ENCODE measurements at places on chromosomes 13 and 19.

DNA sequence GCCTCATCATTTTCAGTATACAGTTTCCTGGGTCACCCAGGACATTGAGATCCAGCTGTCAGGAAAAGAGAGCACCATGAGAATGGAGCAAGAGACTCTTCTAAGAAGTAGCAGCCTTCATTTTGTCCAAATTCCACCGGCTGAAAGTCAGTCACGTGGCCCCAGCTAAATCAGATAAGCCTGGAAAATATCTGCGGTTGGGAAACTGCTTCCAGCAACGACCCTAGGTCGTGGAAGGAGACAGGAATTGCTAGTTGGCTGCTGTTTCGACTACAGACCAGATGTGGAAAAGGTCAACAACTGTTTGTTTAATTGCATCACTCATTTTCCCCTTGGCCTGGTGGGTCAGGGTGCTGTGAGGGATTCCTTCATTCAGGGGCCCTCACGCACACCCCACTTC is 107.0 kb downstream of the ZNF536 start:
- no peak for DNase-seq

GRCh38 chr19:899336-900042 is 6.2 kb downstream of the RNU6-9 start:
- no peak for DNase-seq

GRCh38 chr19:12792853-12793289 is 1.6 kb downstream of the JUNB start:
- DNase-seq, result no peak

DNA sequence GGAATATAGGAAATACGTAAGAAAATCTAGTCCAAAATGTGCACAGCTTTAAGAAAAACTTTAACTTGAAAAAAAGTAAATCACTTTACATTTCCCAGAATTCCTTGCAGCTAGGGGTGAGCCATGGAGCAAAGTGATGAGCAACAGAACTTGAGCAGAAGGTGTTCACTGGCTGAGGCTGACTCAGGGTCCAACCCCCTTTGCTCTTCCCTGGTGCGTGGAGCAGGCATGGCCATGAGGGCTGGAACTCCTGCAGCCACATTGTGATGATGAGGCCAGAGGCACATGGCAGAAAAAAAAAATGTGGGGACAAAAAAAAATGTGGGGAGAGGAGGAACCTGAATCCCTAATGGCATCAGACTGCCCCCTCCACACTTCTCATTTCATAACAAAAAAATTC is 9.9 kb upstream of the PLA2G4C start:
- DNase-seq, result no peak

- DNase-seq, result no peak
Measured at GRCh38 chr19:29324717-29325116, 111.8 kb upstream of the UQCRFS1 start.

- DNase-seq, result no peak
Measured at GRCh38 chr19:38270587-38271167, 6.3 kb downstream of the SPINT2 start.

- DNase-seq, result no peak
Measured at GRCh38 chr13:109610517-109610916, 175.9 kb downstream of the IRS2 start.

DNA sequence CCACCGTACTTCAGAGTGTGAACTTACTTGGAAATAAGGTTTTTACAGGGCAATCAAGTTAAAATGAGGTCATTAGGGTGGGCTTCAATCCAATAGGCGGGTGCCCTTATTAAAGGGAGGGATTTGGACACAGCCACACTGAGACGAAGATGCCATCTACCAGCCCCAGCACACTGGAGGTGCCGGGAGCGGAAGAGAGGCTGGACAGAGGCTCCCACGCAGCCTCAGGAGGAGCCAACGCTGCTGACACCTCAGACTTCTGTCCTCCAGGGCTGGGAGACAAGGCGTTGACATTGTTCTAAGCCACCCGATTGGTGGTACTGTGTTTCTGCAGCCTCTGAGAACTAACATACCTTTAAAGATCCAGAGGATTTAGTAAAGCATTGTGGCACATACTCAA is 12.6 kb upstream of the RAB20 start:
- DNase-seq, result no peak

- no peak for DNase-seq
Measured at GRCh38 chr13:82062772-82063171, 1721.8 kb upstream of the SPRY2 start.

DNA sequence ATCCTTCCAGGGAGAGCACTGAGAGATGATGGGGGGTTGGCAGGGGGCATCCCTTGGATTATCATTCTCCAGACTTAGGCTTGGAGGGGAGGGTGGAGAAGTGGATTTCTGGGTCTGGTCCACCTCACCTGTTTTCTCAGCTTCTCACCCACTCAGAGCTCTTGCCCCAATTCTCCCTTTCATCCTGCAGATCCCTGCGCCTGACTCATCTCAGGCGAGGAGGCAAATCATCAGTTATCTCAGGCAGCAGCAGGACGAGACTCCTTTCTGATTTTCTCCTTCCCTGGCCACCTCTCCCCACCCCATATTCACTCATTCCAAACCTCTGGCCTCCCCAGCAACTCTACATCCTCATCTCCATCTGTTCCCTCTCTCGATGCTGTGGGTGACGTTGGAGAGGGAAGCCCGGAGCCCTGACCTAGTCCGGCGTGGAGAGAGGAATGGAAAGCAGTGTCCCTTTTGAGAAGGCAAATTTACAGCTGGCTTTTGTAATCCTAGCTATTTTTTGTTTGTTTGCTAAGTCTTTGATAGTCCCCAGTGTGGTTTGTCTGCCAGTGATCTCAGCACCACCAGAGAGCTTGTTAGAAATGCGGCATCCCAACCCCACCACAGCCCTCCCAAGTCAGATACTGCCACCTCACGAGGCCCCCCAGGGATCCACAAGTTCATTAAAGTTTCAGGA is 24.0 kb upstream of the TPT1 start:
- DNase-seq, result no peak

GRCh38 chr13:73101351-73102007 is 42.7 kb downstream of the KLF5 start:
- no peak for DNase-seq

- no peak for DNase-seq
Measured at GRCh38 chr19:6868351-6868750, 19.0 kb upstream of the ADGRE1 start.

- no peak for DNase-seq
Measured at GRCh38 chr19:10966809-10967208, 6.0 kb downstream of the SMARCA4 start.

GRCh38 chr13:19382111-19382510 is 179.2 kb downstream of the TPTE2 start:
- DNase-seq, result no peak

- DNase-seq, result no peak
Measured at GRCh38 chr13:82116422-82116989, 1765.8 kb downstream of the SLITRK1 start.

- DNase-seq, result no peak
Measured at GRCh38 chr19:1523412-1524286, at the start of gene PLK5. Gene PLK5 (plus strand): TSS chr19:1524077. CDS start chr19:1526997, 2,920 bp downstream.

DNA sequence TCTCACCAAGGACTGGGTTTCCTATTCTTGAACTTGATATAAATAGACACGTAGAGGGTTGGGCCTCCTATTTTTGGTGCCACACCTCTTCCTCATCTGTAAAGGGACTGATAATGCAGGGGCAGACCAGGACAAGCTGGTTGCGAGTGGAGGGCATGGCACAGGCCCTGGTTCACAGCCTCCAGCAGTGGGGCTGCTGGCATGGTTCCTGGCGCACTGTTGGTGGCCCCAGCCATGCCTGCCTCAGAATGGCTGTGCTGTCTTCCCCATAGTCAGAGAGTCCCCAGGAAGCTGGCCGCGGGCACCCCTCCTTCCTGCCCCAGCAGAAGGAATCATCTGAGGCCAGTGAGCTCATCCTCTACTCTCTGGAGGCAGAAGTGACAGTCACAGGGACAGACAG is 10.5 kb upstream of the OVOL3 start:
- DNase-seq, result no peak

GRCh38 chr13:35979361-35979951 is 151.7 kb downstream of the DCLK1 start:
- peak; percentile 64 for DNase-seq

DNA sequence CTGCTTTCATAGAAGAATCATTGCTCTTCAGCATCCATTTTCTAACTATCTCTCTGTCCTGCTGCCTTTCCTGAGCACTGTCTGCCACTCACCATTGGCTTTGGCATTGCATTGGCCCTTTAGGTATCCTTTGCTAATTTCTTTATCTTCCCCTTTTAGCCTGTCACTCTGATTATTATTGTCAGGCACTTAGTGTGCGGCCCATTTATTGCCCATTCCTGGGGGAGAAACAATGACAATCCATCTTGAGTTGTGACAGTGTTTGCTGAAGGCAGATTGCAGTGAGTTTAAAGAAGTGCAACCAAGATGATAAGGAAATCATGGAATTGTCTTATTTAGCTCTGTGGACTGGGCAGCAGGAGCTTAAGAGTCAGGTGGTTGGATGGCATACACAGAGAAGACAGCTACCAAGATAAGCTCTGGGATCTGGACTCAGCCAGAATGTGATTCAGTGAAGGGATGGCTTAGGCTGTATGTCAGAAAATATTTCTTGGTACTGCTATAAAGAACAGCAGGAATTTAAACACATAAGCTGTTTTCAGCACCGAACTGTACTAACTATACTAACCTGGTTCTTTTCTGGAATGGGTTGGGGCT is 25.3 kb downstream of the B3GLCT start:
- DNase-seq, result no peak

- DNase-seq, result no peak
Measured at GRCh38 chr13:109803825-109804224, 17.4 kb upstream of the IRS2 start.

DNA sequence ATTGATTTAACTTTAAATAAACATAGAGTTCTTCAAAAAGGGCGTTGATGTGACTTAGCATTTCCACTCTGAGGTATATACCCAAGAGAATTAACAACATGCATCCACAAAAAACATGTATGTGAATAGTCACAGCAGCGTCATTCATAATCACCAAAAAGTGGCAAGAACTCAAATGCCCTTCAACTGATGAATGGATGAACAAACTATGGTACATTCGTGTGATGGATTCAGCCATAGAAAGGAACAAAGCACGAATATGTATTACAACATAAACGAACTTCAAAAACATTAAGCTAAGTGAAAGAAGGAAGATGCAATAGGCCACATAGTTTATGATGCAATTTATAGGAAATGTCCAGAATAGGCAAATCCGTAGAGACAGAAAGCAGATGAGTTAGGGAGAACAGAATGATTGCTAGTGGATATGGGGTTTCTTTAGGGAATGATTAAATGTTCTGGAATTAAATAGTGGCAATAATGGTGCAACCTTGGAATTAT is 72.3 kb upstream of the UQCRFS1 start:
- no peak for DNase-seq

- DNase-seq, result no peak
Measured at GRCh38 chr13:49908637-49909036, 27.5 kb downstream of the SPRYD7 start.

DNA sequence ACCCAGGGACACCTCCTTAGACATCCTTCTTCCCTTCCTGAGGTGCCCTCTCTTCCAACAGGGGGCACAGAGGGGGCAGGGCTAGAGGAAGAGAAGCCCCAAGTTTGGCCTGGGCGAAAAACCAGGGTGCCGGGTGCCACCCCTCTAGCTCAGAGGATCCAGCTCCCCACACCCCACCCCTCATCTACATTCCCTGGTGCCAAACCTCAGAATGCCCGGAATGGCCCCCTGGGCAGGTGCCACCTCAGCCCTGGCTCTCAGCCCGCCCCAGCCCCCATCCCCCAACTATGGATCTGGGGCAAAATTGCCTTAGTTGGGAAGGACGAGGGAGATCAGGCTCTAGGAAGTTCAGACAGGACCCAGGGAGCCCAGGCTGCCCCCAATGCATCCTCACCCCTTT is 2.0 kb downstream of the CNN1 start:
- DNase-seq, result no peak

DNA sequence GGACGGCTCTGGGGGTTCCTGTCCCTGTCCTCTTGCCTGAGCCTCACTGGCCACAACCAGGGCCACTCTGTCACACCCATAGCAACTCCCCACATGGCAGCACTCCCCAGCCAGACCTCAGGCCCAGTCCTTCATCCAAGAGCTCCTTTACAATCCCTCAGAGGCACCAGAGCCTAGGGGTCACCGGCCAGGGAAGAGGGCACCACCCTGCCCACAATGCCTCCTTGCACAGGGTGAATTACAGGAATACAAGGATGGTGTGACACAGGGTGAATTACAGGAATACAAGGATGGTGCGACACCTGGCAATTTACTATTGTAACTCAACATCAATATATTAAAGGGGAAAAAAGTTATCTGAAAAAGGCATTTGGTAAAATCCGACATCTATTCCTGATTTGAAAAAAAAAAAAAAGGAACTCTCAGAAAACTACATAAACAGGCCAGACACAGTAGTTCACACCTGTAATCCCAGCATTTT is 16.5 kb downstream of the MIER2 start:
- DNase-seq, result no peak

DNA sequence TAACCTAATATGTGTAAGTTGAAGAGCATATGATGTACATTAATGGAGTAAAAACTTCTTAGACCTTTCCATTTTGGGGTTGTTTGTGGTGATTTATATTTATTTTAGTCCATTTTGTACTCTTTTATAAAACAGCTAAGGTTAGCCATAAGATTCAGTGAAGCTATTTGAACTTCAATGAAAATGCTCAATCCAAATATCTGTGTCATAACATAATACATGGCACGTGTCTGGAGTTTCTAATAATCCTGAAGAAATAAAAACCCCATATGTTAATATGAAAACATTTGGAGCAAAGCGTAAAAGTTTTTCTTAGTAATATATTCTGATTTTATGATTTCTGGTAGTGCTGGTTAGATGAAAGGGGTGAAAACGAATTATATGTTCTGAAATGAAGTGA is 1729.7 kb downstream of the PCDH9 start:
- DNase-seq, result no peak

DNA sequence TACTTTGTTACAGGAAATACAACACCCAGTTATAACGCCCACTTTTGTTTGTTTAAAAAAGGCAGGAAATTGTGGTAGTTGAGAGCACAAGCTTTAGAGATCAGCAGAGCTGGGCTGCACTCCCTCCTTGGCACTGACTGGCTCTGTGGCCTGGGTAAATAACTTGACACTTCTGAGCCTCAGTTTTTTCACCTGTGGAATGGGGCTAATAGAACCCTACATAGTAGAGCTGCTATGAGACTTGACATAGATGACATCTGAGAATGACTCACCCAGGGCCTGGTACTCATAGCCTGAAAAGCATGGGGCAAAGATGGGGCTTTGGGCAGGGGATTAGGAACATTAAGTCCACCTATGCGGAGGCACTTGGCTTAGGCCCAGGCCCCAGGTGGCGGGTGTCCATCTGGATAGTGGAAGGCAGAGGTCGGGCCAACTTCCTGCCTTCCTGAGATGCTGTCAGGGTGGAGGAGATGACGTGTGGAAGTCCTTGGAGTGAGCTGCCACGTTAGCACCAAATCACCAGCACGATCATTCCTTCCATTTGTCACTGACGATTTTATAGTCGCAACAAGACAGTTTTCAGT is 159.1 kb downstream of the KATNAL1 start:
- no peak for DNase-seq

GRCh38 chr19:6267552-6268381 is 12.0 kb downstream of the MLLT1 start:
- DNase-seq, result no peak

DNA sequence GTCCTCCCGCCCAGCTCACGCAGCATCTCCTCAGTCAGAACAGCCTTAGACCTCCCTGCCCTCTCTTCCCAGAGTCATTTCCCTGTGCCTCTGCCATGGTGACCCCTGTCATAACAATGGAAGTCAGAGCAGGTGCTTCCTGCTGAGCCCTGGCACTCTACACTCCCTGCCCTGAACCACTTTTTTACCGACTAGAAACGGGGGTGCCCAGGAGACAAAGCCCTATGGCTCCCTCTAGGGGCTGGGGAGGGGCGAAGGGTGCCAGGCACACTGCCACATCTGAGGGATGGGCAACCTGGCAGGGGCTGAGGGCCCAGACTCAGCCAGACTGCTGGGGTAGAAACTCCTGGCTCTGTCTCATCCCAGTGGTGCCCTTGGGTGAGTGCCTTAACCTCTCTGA is 16.4 kb downstream of the ZNF574 start:
- no peak for DNase-seq
